ENCODE measurements at places on chromosomes 16 and 17.

- H3K4me3 ChIP-seq = no peak overlapping the region
- peaks cover 17% of the 10 kb centered on the region for H3K4me1 ChIP-seq
- H3K27me3 ChIP-seq = peaks cover 40% of the 10 kb centered on the region
- DNase-seq = no peak
Measured at GRCh38 chr16:2856686-2857450, 1.1 kb downstream of the PRSS22 start.

- no peak overlapping the region for H3K4me3 ChIP-seq
- H3K27me3 ChIP-seq = no peaks in the 10 kb centered on the region
- peaks cover 25% of the 10 kb centered on the region for H3K4me1 ChIP-seq
- no peak for DNase-seq
- peaks cover 64% of the 10 kb centered on the region for H3K36me3 ChIP-seq
Measured at GRCh38 chr17:81455387-81455786, 57.2 kb downstream of the ACTG1 start.

- no peak overlapping the region for H3K4me3 ChIP-seq
- no peaks in the 10 kb centered on the region for H3K36me3 ChIP-seq
- no peaks in the 10 kb centered on the region for H3K27me3 ChIP-seq
Measured at GRCh38 chr17:27216836-27217235, 77.1 kb upstream of the WSB1 start.

GRCh38 chr16:30787613-30788378 is 791 bp upstream of the ZNF629 start:
- no peak for DNase-seq
- H3K36me3 ChIP-seq = peaks cover 9% of the 10 kb centered on the region
- H3K27me3 ChIP-seq = no peaks in the 10 kb centered on the region

DNA sequence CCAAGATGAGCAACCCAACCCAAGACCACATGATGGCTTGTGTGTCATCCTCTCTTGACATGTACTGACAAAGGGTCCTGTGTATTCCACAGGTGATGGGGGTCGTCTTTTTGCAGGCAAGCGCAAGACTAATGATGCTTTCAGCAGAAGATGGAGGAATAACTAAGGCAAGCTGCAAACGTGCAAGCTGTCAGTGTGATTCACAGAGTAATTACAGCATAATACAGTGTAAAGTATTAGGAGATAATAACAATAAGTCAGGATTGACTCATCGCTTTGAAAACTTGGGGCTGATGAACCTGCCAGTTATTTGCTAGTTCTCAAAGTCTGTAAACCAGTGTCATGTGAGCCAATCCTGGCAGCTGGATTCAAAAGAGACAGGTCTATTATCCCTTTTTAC is 41.6 kb upstream of the ASIC2 start:
- no peak for DNase-seq
- no peaks in the 10 kb centered on the region for H3K4me1 ChIP-seq
- peaks cover 67% of the 10 kb centered on the region for H3K27me3 ChIP-seq
- no peaks in the 10 kb centered on the region for H3K36me3 ChIP-seq
- no peak overlapping the region for H3K4me3 ChIP-seq

GRCh38 chr17:80219763-80220053 is 425 bp downstream of the SGSH start:
- H3K4me3 ChIP-seq = peak overlapping the region; percentile 97
- peaks cover 46% of the 10 kb centered on the region for H3K36me3 ChIP-seq
- no peak for DNase-seq
- H3K4me1 ChIP-seq = peaks cover 21% of the 10 kb centered on the region

GRCh38 chr17:78933959-78934568 is 8.9 kb upstream of the TIMP2 start:
- peaks cover 38% of the 10 kb centered on the region for H3K4me1 ChIP-seq
- H3K36me3 ChIP-seq = no peaks in the 10 kb centered on the region
- H3K27me3 ChIP-seq = no peaks in the 10 kb centered on the region
- H3K4me3 ChIP-seq = no peak overlapping the region
- peak overlapping the region; percentile 98 for H3K27ac ChIP-seq

- no peak within 1 kb of the TSS for H3K27ac ChIP-seq
- H3K4me3 ChIP-seq = no peak within 1 kb of the TSS
- peak; percentile 75 for DNase-seq
- H3K4me1 ChIP-seq = peaks cover 8% of the 10 kb centered on the region
Measured at GRCh38 chr16:22092143-22092933, at the start of gene VWA3A. VWA3A (plus strand) TSS chr16:22092541; CDS start chr16:22092638, 97 bp downstream.

DNA sequence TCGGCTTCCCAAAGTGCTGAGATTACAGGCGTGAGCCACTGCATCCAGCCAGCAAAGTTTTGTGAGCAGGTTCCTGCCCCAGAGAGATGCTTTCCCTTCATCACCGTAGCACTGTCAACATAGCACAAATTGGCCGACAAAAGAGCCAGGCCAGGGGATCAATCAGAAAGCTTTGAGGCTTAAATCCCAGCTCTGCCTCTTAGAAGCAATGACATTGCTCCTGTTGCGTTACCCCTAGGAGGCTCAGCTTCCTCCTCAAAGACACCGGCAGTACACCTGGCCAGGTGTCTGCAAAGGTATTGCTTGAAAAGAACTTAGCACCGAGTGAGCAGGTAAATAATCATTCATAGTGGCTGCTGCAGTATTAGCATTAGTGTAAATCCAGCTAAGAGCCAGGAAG is 86.5 kb downstream of the NDE1 start:
- no peaks in the 10 kb centered on the region for H3K36me3 ChIP-seq
- H3K27me3 ChIP-seq = no peaks in the 10 kb centered on the region
- no peak overlapping the region for H3K27ac ChIP-seq
- H3K4me3 ChIP-seq = no peak overlapping the region

GRCh38 chr16:3835089-3835602 is 45.4 kb downstream of the CREBBP start:
- H3K27ac ChIP-seq = no peak overlapping the region
- H3K4me3 ChIP-seq = no peak overlapping the region
- DNase-seq = no peak
- H3K27me3 ChIP-seq = no peaks in the 10 kb centered on the region
- peaks cover 13% of the 10 kb centered on the region for H3K4me1 ChIP-seq

GRCh38 chr16:2154533-2155090 is 970 bp upstream of the TRAF7 start:
- H3K27me3 ChIP-seq = no peaks in the 10 kb centered on the region
- H3K4me3 ChIP-seq = peak overlapping the region; percentile 97
- H3K4me1 ChIP-seq = peaks cover 67% of the 10 kb centered on the region
- no peak for DNase-seq
- peak overlapping the region; percentile 50 for H3K27ac ChIP-seq

All from mesenchymal stem cell (in vitro differentiated cells and primary cell).